ENCODE measurements at places on chromosomes 3 and 15. TPM values are rescaled to one million over a fixed set of nuclear protein-coding genes. Genes with fewer than 3 reads are reported as not detected.

GRCh38 chr15:47552978-47553608 is 164.2 kb upstream of the SEMA6D start:
- DNase-seq = no peak

DNA sequence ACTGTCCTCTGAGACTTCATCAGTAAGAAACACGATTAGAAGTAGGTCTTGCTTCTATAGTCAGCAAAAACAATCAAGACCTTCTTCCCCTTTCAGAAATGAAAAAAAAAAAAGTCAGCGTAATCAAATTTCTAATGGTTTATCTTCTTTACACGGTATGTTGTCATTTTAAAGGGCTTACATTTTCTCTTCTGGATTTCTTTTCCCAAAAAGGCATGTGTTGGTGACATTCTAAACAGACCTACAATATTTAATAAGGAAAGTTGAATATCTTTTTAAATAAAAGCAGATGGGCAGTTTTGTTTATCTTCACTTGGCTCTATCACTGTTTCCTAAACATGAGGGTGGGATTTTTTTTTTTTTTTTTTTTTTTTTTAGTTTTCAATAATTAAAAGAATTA is 197.3 kb upstream of the ADAMTS9 start:
- no peak for DNase-seq

- no peak for DNase-seq
Observed at GRCh38 chr3:72408983-72409779, 439.1 kb downstream of the SHQ1 start.

DNA sequence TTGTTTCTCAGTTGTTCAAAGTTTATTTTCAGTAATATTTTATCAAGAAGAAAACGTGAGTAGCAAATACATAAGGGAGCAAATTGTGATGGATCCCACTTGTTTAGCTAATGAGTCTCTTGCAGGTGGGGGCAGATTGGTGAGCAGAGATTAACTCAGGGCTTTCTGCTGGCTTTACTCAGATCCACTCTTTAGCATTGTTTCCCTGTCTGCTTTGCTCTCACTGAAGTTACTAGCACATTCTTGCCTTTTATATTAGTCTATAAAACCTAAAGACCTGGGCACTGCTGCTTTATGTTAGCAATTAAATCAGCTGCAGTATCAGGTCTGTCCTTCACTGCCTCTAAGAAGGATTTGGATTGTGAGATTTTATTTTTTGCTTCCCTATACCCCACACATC is 71.5 kb downstream of the STAC start:
- DNase-seq = no peak

DNA sequence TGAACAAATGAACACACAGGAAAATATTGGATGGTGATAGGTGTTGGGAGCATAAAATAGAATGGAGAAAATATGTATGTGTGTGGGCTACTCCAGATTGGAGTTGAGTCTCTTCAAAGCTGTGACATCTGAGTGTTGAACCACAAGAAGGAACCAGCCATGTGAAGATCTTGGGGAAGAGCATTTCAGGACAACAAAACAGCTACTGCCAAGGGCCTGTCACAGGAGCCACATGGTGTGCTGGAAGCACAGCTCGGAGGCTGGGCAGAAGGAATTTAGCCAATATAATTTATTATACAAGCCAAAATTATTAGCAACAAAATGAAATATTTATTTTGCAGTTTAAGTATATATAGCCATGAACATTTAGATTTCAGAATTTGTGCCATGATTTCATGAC is 108.3 kb upstream of the FGF7 start:
- DNase-seq = no peak

GRCh38 chr3:157444797-157445184 is 8.1 kb downstream of the PTX3 start:
- no peak for DNase-seq

GRCh38 chr15:86541540-86541939 is 461.9 kb downstream of the AGBL1 start:
- DNase-seq = no peak

- DNase-seq = peak; percentile 2
Observed at GRCh38 chr3:152769523-152769922, 65.4 kb upstream of the P2RY1 start.

The TARS3 gene
- total RNA-seq = 7.4 TPM

The LYSMD2 gene
- 4.7 TPM for total RNA-seq

The ACOX2 gene
- 2.4 TPM for total RNA-seq
